ENCODE measurements at places on chromosomes 11 and 22. TPM values are rescaled to one million over a fixed set of nuclear protein-coding genes. Genes with fewer than 3 reads are reported as not detected.

Gene TYR
- total RNA-seq, result not detected

Gene GAL3ST1
- total RNA-seq, result 32.1 TPM

Gene WNT7B
- total RNA-seq, result 3.9 TPM

Gene PHOX2A
- not detected for total RNA-seq

Gene MFNG
- 12.5 TPM for total RNA-seq

Gene NPAS4
- total RNA-seq, result not detected

Gene LMO2
- total RNA-seq, result 55.6 TPM

Gene C11orf86
- not detected for total RNA-seq

Gene RASGRP2
- total RNA-seq, result 49.5 TPM

Gene SLC6A5
- total RNA-seq, result not detected

GRCh38 chr11:79940974-79941735 is 500.3 kb upstream of the TENM4 start:
- no peak for DNase-seq

GRCh38 chr11:44957776-44958564 is 7.3 kb upstream of the TP53I11 start:
- DNase-seq, result no peak

- no peak for DNase-seq
These were observed 22.7 kb downstream of the EFCAB6 start for GRCh38 chr22:43789452-43789851.

GRCh38 chr22:30370641-30371230 is 13.9 kb downstream of the CCDC157 start:
- no peak for DNase-seq

DNA sequence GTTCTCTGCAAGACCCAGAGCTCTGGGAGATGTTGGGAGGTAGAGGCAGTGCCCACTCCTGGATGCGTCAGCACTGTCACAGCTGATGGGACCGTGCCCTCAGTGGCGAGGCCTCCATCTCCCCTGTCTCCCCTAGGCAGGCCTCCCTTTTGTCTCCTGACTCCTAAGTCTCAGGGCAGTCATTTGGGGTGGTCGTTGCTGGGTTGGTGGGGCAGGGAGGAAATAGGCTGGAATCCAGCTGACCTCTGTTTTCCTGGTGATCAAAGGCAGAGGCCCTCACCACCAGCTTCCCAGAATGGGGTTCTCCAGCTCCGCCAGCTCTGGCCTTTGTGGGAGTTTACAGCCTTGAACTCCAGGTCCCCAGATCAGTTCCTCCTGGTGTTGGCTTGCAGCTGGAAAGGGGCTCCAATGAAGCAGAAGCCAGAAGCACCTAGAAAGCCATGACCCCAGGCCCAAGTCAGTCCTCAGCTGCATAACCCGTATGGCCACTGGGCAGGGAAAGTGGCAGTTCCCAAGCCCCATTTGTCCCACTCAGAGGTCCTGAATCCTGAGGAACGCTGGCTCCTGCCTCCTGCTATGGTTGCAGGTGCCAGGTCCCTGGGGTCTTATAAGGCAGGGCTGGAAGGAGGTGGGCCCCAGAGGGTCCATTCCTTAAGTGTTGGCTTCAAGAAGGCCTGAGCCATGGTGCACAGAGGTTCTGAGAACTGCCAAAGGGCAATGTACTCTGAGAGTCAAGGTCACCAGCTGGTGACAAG is 7.3 kb upstream of the FXYD2 start:
- no peak for DNase-seq

- DNase-seq, result no peak
These were observed 48.2 kb downstream of the ALG9 start for GRCh38 chr11:111823131-111823530.

DNA sequence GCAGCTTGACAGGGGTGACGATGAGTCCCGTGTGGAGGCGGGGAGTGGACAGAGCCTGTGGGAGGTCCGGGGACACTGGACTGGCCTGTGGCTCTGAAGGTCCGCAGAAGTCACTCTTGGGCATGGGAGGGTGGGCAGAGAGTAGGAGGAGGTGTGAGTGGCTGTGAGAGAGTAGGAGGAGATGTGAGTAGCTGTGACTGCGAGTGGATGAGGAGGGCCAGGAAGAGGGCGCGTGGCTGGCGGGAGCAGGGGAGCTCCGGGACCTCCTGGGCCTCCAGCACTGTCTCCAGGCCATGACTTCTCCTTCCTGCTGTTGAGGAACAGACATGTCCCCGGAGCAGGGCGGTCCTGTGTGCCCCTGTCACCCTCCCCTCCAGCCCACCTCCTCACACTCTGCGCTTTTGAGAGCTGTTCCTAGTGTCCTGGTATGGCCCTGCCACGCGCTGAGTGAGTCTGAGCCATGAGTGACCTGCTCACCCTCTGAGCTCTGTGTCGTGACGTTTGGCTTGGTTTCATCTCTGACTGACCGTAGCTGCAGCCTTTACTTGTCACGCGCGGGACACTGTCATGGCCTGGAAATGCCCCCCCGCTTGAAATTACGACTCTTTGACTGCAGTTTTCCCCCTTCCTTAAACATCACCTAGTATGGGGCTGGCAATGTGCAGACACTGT is 391.5 kb downstream of the TBC1D22A start:
- no peak for DNase-seq

- no peak for DNase-seq
These were observed 27.1 kb upstream of the APOA1 start for GRCh38 chr11:116864531-116864930.

DNA sequence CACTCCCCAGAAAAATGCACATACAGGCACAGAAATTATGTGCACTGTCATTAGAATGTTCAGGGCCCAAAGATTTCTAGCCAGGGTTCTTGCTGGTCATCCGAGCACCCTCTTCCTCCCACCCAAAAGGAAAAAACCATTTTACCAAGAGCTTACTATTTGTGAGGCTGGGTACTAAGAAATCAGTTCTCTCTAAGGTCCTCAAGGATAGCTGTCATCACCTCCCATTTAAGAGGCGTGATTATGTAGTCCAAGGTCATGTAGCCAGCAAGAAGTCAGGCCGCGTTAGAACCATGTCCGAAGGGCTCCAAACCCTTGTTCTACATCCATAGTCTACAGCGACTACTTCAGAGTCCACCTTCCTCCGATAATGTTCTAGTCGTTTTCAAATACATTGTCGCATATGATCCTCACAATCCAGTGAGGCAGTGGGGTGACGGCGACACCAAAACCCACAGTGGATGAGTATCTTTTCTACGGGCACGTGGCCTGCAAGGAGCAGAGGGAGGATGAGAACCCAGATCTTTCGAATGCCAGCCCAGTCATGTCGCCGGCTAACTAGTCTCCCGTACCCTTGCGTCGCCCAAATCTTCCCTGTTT is 634 bp downstream of the TIMM8B start:
- no peak for DNase-seq

DNA sequence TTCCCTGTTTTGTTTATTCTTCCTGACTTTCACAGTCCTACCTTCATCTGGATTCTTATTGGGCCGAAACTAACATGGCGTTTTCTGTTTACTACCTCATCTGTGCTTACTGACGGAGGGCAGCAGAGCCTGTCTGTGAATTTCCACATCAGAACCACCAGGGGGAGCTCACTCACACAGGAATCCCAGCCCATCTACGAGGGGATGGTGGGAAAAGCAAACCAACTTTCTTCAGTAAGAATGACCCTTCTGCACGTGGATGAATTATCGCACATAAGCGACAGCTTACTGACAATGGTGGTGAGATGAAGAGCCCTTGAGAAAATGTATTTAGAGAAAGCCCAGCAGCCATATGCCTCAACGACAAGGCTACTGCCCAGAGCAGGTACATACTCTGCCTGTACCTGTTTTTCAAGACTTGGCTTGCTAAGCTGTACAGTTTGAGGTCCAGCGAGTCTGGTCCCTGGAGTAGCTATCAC is 42.5 kb downstream of the LARGE2 start:
- DNase-seq, result peak; percentile 65

- no peak for DNase-seq
These were observed 8.6 kb downstream of the SIGIRR start for GRCh38 chr11:405954-406795.

DNA sequence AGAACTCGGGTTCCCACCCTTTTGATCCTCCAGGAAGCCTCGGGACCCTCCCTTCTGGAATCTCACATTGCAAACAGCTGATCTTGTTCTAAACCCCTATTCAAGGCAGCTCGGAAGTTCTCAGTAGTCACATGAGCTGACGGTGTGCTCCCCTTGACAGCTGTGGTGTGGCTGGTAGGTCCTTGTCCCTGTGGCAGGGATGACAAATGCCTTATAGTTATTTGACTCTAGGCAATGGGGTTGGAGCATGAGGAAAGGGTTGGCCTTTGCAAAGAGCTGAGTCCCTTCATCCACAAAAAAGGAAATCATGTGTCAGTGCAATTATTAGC is 23.6 kb downstream of the EIF4G2 start:
- no peak for DNase-seq

- DNase-seq, result no peak
These were observed 117.8 kb upstream of the C11orf87 start for GRCh38 chr11:109304159-109304558.

DNA sequence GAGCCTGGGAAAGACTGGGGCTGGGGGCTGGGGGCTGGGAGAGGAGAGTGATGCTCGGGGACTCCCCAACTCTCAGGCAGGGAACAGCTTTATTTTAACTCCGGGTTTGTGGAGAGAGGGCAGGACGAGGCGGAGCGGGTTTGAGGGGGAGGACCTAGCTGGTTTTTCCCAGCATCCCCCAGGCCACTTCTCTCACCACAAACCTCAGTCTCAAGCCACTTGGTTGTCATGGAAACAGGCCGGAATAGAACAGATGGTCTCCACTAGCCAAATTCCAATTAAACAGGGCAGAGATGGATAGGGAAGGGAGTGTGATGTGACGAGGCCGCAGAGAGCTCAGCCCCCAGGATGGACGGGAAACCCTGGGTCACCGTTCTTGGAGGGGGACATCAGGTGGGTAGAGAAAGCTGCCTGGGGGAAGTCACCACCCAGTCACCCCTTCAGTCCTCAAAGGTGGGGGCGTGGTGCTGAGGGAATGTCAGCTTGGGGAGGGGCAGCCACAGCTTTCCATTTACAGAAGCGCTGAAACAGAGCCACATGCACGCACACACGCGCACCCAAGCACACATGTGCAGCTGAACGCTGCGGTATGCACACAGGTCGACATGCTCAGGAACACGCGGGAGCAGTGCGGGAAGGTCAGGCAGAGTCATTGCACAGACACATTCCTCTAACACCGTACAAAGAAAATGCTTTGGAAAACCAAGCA is 19.2 kb downstream of the NECTIN1 start:
- no peak for DNase-seq

GRCh38 chr11:100757646-100758045 is 70.6 kb downstream of the ARHGAP42 start:
- no peak for DNase-seq

GRCh38 chr11:1520663-1521267 is 34.2 kb upstream of the MOB2 start:
- DNase-seq, result no peak

GRCh38 chr11:124285610-124286344 is 28.0 kb downstream of the OR8D1 start:
- DNase-seq, result no peak

GRCh38 chr11:121466063-121466794 is 13.5 kb upstream of the SORL1-AS1 start:
- peak; percentile 94 for DNase-seq

DNA sequence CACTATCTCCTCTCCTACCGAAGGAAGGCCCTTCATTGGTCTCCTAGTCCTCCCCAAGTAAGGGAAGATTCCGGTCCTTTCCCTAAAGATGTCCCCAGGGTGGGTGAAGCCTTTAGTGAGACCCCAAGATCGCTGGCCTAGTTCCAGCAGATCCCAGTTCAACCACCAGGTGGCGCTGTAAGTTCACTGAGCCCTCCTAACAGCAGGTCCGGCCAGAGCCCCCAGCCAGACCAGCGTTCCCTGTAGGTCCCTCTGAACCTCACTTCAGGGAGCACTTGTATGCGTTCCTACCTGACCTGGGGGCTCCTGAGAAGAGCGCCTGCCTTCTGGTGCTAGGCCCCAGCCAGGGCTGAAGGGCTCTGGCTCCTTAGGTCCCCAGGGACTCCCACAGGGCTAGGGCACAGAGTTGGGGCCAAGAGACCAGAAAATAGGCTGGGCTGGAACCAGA is 38.1 kb downstream of the LMO1 start:
- DNase-seq, result peak; percentile 81

- no peak for DNase-seq
These were observed 19.5 kb downstream of the CTSC start for GRCh38 chr11:88318017-88318416.

DNA sequence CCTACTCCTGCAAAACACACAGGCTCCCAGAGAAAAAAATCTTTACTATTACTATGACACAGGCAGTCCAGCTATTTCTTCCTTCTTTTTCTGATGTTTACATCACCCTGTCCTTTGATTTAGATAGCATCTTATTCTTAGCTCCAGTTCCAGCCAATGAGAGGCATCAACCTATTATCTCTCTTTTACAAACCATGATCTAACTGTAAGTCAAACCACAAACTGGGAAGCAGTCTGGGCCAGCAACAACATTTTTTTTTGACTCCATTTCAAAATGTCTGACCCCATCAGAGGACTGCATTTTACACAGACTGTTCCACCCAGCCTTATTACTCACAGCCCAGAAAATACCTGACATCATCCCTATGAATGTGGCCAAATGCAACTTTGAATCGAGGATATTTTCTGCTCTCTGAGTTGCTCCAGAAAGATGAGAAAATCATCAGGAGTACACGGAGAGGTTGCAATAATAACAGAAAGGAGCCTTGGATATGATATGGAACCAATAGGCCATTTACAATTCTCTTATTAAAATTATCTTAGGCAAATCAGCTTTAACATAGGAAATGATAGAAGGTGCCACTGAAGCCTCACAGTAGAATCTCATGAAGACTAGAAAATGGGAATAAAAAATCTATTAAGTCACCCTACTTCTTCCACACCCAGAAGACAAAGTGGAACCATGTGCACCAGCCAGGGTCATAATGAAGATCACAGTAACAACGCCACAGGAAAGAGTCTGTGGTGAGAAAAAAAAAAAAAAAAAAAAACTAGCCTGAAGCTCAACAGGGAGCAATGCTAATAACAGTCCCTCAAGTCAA is 21.2 kb downstream of the TBRG1 start:
- DNase-seq, result no peak

DNA sequence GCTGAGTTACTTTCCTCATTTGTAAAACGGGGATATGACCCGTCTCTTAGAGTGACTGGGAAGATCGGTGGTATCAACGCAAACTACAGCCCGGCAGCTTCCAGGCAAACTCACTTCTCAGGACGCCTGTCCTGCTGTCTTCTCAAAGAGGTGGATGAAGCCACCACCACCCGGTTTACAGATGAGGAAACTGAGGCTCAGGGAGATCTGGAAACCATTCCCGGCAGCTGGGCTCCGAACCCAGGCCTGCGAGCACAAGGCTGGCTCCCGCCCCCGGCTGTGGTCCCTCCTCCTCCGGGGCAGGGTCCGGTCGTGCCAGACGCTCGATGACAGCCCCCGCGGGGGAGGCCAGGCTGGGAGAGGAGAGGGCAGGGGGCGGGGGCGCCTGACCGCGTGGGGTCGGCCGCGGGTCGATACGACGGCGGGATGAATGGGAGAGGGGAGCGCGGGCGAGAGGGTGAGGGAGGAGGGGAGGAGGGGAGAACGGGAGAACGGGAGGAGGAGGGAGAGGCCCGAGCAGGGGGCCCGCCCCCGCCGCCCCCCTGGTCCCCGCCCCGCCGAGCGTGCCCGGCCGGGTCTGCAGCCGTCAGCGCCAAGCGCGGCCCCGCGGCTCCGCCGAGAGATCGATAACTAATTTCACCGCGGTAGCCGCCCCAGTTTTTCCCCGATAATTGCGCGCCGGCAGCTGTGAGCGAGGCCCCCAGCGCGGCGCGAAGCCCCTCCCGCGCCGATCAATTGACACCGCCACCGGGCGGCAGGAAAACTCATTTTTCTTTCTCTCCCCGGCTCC is 14.0 kb downstream of the IGLL1 start:
- no peak for DNase-seq

All from dorsolateral prefrontal cortex (tissue), 122 donors.